Activated CD4-positive, alpha-beta memory T cell treated with anti-CD3 and anti-CD28 coated beads, Interleukin-2, amount 10 ng/mL, durations not matched to agents 7 days and 5 days (primary cell): ENCODE measurements at places on chromosomes 16 and 17. TPM values are rescaled to one million over a fixed set of nuclear protein-coding genes. Genes with fewer than 3 reads are reported as not detected.

GRCh38 chr17:41271858-41272257, 3.6 kb upstream of the KRTAP9-7 start:
- H3K36me3 ChIP-seq, result no peaks in the 10 kb centered on the region
- H3K4me3 ChIP-seq, result no peak overlapping the region
- peaks cover 19% of the 10 kb centered on the region for H3K27me3 ChIP-seq
- no peak overlapping the region for H3K27ac ChIP-seq
- H3K4me1 ChIP-seq, result peaks cover 8% of the 10 kb centered on the region

GRCh38 chr17:31060791-31061550, 33.8 kb upstream of the NF1 start:
- no peak for DNase-seq
- H3K4me3 ChIP-seq, result no peak overlapping the region
- H3K36me3 ChIP-seq, result no peaks in the 10 kb centered on the region
- peaks cover 4% of the 10 kb centered on the region for H3K4me1 ChIP-seq

- no peak overlapping the region for H3K27ac ChIP-seq
- no peaks in the 10 kb centered on the region for H3K27me3 ChIP-seq
- peaks cover 4% of the 10 kb centered on the region for H3K4me1 ChIP-seq
Observed at GRCh38 chr17:80930335-80931279, 61.0 kb upstream of the CHMP6 start.

- DNase-seq, result no peak
- no peaks in the 10 kb centered on the region for H3K36me3 ChIP-seq
- H3K27ac ChIP-seq, result no peak overlapping the region
- no peaks in the 10 kb centered on the region for H3K27me3 ChIP-seq
Observed at GRCh38 chr17:77303620-77304019, 162.9 kb downstream of the SEC14L1 start.

- no peaks in the 10 kb centered on the region for H3K36me3 ChIP-seq
- peak; percentile 50 for DNase-seq
Observed at GRCh38 chr16:25060920-25061319, 45.8 kb upstream of the ARHGAP17 start.

- no peak overlapping the region for H3K4me3 ChIP-seq
- no peak overlapping the region for H3K27ac ChIP-seq
- DNase-seq, result no peak
- H3K27me3 ChIP-seq, result no peaks in the 10 kb centered on the region
- no peaks in the 10 kb centered on the region for H3K36me3 ChIP-seq
Observed at GRCh38 chr16:9658586-9658985, 523.6 kb downstream of the GRIN2A start.

- no peak overlapping the region for H3K27ac ChIP-seq
- H3K4me1 ChIP-seq, result peaks cover 9% of the 10 kb centered on the region
- peaks cover 5% of the 10 kb centered on the region for H3K36me3 ChIP-seq
- no peak for DNase-seq
Observed at GRCh38 chr17:20242271-20242670, 225.1 kb downstream of the LGALS9B start.

KRTAP3-2 gene
- total RNA-seq, result not detected

SLC12A4 gene
- 37.9 TPM for total RNA-seq

RHBDL3 gene
- 0.45 TPM for total RNA-seq
